ENCODE measurements at places on chromosomes 12 and 14.

GRCh38 chr14:92135269-92135668 lies 13.5 kb downstream of the CPSF2 start:
- DNase-seq = peak; percentile 35

- no peak for DNase-seq
Observed at GRCh38 chr12:109461049-109461845, 15.9 kb downstream of the KCTD10 start.

GRCh38 chr14:93829839-93830481 lies 41.7 kb upstream of the PRIMA1 start:
- DNase-seq = no peak

- no peak for DNase-seq
Observed at GRCh38 chr12:13194401-13195110, 2.0 kb upstream of the EMP1 start.

- DNase-seq = no peak
Observed at GRCh38 chr14:55309761-55310365, 38.6 kb downstream of the FBXO34 start.

- DNase-seq = no peak
Observed at GRCh38 chr14:52063052-52063462, 5.8 kb downstream of the NID2 start.

GRCh38 chr14:105090493-105091053 lies 25.3 kb upstream of the GPR132 start:
- DNase-seq = peak; percentile 71

DNA sequence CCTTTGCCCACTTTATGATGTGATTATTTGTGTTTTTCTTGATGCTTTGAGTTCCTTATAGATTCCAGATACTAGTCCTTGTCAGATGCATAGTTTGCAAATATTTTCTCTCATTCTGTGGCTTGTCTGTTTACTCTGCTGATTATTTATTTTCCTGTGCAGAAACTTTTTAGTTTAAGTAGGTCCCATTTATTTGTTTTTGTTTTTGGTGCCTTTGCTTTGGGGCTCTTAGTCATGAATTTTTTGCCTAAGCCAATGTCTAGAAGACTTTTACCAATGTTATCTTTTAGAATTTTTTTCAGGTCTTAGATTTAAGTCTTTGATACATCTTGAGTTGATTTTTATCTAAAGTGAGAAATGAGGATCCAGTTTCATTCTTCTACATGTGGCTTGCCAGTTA lies 667.3 kb downstream of the SLC16A7 start:
- DNase-seq = no peak

- no peak for DNase-seq
Observed at GRCh38 chr12:69404851-69405565, 45.5 kb downstream of the YEATS4 start.

DNA sequence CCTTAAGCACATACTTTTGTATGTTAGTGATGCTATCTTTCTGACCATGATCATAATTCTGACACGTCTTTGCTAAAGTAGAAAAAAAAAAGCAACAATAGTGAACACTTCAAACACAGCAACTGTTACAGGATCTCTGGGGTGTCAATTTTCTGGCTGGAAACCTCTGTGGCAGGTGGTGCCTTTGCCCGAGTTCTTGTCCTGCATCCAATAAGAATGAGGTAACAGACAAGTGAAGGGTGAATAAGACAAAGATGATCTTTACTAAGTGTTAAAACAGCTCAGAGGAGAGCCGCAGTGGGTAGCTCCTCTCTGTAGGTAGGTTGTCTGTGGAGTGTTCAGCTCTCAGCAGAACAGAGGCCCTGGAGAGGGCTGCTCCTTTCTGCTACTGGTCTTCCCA lies 20.9 kb upstream of the PLBD1 start:
- DNase-seq = no peak

Measured in HCT116 (cell line).